ENCODE measurements at places on chromosomes 12 and 14.

- DNase-seq: no peak
Measured at GRCh38 chr14:73058922-73059673, 764 bp downstream of the RBM25 start.

DNA sequence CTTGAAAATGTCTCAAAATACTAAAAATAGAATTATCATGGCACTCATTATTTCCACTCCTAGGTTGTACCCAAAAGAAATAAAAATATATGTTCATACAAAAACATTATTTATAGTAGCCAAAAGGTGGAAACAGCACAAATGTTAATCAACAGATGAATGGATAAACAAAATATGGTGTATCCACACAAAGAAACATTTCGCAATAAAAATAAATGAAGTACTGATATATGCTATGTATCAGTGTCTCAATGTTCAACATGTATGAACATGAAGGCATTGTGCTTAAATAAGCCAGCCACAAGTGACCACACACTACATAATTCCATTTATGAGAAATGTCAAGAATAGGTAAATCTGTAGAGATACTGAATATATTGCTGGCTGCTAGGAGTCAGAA is 40.9 kb downstream of the FOXG1 start:
- no peak for DNase-seq

DNA sequence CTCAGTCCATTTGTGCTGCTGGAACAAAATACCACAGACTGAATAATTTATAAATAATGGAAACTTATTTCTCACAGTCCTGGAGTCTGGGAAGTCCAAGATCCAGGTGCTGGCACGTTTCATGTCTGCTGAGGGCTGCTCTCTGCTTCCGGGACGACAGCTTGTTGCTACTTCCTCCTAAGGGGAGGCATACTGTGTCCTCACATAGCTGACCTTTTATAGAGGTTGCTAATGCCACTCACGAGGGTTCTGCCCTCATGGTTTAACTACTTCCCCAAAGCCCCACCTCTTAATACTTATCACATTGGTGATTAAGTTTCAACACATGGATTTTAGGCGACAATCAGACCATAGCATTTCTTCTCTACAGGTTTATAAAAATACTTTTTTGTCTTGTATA is 411.1 kb downstream of the NRXN3 start:
- DNase-seq: no peak

- no peak for DNase-seq
Measured at GRCh38 chr14:80388980-80389711, 177.8 kb upstream of the DIO2 start.

- no peak for DNase-seq
Measured at GRCh38 chr12:114499338-114499737, 93.4 kb upstream of the TBX5 start.

GRCh38 chr12:25972783-25973182 is 14.3 kb downstream of the RASSF8 start:
- no peak for DNase-seq

DNA sequence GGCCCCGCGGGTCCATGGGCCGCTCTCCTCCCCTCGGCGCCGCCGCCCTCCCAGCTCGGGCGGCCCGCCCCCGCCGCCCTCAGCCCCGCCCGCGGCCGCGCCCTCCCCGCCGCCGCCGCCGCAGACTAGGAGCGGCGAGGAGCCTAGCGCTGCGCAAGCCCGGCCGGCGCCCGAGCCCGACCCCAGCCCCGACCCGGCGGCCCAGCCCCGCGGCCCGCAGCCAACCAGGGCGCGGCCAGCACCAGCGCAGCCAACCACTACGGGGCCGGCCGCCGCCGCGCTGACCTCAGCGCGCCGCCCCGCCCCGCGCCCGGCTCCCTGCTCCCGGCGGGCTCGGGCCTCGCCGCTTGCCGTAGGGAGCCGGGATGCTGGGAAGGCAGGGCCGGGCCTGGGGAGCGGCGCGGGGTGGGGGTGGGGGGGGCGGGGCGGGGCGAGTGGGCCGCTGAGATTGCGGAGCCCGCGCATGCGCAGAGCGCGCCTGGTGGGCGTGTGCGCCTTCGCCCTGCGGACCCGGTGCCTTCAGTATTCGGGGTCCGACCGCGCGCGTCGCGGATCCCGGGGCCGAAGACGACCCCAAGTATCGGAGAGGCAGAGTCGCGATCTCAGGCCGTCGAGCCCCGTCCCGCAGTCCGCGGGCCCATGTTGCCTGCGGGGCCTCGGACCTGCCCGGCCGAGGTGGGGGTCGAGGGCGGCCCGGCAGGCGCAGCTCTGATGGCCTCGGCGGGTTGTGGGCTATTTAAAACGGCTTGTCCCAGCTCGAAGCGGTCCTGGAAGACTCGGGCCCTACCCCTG is at the start of gene CDC42BPB:
Gene CDC42BPB, minus strand, starts transcription at position 178 of the 792 bp plus-strand sequence. CDS start 376 bp downstream, outside the sequence.
- no peak for DNase-seq

- no peak for DNase-seq
Measured at GRCh38 chr14:86654558-86655184, 1124.7 kb downstream of the FLRT2 start.

GRCh38 chr12:26573225-26573909 is 259.6 kb downstream of the ITPR2 start:
- no peak for DNase-seq

DNA sequence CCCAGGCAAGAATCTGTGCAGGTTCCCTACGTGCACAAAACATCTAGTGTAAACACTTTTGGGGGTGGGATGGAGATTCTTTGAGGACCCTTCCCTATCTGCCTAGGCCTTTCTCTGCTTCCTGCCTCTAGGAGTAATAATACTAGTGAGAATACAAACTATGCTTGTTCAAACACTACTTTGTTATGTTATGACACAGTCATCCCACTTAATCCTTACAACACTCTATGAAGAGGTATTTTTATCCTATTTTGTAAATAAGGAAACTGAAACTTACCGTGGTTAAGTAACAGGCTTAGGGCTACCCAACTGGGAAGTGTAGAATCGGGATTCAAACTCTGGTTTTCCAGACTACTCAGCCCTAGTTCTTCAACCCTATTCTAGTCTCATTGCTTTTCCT is 96.5 kb downstream of the KCNA5 start:
- no peak for DNase-seq

DNA sequence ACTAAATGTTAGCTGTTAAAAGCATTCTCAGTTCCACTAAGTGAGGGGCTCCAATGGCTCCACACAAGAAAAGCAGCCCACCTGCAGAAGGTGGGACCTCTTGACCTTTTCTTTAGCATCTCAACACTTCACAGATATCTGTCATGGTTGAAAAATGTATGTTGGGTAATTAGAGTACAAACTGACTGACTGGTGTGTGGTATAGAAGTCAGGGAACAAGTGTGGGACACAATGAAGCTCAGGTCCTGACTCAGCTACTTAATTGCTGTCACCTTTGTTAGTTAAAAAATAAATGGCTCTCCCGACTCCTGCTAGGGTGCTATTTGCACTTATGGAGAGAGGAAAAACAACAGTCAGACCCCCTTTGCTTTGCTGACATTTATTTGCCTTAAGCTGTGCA is 299.0 kb downstream of the TTC6 start:
- no peak for DNase-seq

- DNase-seq: no peak
Measured at GRCh38 chr12:26628234-26628633, 204.8 kb downstream of the ITPR2 start.

GRCh38 chr12:88946372-88946997 is 366.2 kb upstream of the KITLG start:
- DNase-seq: no peak

DNA sequence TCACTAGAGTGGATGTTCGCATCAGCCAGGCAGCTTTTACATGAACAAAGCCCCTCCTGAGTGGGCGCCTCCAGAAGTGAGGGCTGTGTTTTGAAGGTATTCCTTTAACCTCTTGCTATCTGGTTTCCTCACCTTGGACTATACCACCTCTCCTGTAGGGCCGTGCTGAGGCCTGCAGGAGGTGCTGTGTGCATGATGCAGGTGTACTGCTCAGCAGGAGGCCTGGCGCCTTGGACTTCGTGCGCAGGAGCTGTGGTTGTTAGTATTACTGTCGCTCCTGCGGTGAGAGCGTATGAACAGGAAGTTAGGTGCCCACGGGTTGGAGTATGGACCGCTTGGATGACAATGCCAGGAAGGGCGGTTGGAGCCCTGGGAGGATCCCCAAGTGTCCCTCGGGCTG is 130.7 kb downstream of the TSPAN9 start:
- DNase-seq: no peak

DNA sequence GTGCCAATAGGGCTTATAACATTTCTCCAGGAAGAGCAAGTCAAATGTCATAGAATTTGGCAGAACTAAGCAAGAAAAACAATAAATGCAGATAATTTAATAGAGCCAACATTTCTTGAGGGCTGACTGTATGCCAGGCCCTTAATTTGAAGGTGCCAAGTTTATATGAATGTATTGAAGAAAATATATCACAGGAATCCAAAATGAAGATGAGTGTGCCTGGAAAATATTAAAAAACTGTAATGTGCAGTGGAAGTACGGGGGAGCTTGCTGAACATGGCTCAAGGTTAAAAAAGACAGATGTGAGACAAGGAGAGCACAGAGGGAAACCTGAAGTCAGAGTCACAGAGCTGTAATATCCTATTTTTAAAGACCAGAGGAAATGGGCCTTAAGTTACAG is 16.4 kb downstream of the NR1H4 start:
- DNase-seq: no peak

DNA sequence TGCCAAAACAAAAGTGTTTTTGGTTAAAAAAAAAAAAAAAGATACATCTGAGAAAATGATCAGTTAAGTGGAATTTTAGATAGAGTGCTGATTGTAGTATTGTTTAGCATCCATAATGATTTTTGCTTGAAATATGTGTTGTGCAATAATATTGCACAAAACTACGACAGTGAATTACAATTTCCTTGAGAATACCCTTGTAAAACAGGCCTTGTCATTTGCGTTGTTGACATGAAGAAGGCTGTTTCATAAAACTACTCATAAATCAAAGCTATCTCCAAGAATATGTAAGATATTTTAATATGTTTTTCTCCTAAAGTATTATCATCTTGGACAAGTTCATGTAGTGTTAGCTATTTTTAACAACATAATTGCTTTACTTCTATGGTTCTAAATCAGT is 1077.0 kb downstream of the LRFN5 start:
- no peak for DNase-seq

GRCh38 chr12:120136093-120136770 is 19.7 kb upstream of the RAB35 start:
- DNase-seq: no peak

DNA sequence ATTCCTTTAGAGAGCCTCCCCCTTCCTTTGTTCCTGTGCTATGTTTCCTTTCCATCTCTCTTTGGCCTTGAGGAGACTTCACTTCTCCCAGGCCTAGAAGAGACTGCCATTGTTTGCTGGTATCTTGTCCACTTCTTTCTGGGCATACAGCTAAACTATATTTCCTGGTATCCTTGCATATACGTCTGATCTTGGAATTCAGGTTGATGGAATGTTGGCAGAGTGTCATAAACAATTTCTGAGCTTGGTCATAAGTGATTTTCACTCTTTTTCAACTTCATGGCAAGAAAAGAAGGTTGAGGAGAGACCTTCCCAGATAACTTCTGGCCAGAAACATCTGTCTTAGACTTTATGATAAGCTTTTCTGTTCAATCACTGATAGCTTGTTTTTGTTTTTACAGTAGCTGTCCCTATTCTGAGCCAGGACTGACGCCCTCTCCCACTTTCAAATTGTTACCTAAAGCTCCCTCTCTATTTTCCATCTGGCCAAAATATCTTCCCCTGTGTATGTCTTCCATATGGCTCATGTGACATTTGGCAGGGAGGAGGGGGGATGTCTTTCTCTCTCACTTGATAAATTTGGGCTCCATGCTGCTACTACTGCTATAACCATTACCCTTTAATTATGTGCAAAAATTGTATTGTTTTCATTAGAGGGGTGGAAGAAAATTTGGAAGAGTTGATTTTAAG is 457.0 kb downstream of the ADAMTS20 start:
- no peak for DNase-seq

GRCh38 chr12:46430340-46430948 is 57.9 kb upstream of the SLC38A2 start:
- DNase-seq: no peak

DNA sequence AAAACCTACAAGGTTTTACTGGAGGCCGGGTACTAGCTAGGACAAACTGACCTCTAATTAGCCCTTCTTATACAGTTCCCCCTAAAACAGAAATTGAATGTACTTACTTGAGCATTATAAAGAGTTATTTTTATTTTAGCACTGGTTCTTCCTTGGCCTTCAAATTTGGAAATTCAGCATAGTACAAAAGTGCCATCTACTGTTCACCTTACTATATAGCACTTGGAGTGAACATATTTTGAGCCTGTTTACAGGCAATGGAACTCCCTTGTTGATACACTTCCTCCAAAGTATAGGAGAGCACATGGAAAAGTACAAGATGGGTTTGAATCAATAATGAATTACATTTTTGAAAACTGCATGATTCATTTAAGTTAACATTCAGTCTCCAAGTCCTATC is 3.9 kb upstream of the POC1B start:
- no peak for DNase-seq

DNA sequence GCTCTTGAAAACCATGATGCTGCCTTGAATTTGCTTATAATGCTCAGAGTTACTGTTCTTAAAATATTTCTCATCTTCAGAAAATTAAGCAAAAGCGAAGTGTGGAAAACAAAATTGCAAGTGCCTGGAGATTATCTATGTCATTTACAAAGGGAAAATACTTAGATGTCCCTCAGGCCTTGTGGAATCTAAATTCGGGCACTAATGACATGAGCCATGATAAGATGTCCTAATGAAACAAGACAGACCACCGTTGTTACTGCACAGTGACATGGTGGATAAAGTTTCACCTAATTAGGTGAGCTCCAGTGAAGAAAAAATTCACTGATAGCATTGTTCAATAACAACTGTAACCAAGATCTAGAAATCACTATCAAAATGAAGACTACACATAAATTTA is 30.4 kb downstream of the PPP1R13B start:
- DNase-seq: no peak

DNA sequence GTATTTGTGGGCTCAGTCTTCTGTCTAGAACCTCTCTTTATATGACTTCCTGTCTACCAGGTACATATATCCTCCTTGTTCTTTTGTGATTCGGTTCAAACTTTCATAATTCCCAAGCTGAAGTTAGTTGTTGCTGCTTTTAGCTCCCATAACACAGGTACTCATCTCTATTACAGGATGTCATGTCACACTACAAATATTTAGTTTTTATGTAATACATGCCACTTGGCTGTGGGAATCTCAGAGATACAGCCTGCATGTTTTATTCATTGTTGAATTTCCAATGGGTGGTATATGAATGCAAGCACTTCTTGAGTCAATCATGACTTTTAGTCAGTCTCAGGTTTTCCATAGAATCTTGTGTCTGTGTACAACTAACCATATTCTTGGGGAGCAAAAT is 122.7 kb downstream of the SINHCAF start:
- DNase-seq: no peak

DNA sequence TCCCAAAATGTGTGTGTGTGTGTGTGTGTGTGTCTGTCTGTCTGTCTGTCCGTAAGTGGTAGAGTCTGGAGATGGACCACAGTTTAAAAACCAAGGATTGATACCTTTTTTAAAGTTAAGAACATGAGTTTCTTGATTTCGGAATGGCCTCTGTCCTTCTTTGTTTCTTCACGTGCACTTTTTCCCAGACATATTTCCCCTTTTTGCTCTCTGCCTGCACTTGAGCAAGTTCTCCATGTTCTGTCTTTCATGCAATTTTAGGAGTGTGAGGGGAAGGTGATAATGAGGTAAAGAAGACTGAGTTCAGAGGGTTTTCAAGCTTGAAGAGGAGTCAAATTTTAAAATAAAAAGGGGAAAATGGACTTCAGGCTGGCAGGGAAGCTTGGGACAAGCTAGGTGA is 12.7 kb downstream of the OLR1 start:
- DNase-seq: no peak
